Stimulated activated CD4-positive, alpha-beta T cell treated with anti-CD3 and anti-CD28 coated beads, TNF-alpha, amount 100 ng/mL, for 24 hours (primary cell): ENCODE measurements at places on chromosomes 12 and 14.

GRCh38 chr14:39241637-39242036 is 7.9 kb downstream of the MIA2 start:
- no peak for DNase-seq

- no peak for DNase-seq
These were observed 505.0 kb upstream of the FLRT2 start for GRCh38 chr14:85024931-85025330.

- no peak for DNase-seq
These were observed 30.9 kb downstream of the NUBPL start for GRCh38 chr14:31592122-31592521.

- DNase-seq: no peak
These were observed 264.9 kb downstream of the C12orf75 start for GRCh38 chr12:105595440-105595839.

DNA sequence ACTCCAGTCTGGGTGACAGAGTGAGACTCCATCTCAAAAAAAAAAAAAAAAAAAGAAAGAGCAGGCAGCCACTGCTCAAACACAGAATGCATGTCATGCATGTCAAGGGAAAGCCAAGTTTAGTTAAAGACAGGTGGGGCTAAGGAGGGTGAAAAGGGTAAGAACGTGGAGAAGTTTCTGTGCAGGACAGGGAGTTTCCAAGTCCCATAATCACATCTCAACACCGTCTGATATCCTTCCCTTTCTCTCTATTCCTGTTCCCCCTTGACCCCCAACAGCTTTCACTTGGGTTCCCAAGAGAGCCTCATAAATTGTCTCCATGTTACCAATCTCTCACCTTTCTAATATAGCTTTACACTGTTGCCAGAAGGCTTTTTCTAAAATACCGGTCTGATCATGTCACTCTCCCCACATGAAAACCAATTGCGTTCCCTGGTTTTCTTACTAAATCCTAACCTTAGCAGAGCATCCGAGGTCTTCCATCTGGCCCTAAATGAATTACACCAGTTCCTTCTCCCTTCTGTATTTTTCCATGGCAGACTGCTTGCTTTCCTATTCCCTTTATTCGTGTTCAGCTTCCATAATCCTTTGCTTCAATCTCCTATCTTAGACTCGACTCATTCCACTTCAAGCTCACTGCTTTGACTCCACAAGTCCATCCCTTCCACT is 37.0 kb downstream of the LIMA1 start:
- DNase-seq: no peak

DNA sequence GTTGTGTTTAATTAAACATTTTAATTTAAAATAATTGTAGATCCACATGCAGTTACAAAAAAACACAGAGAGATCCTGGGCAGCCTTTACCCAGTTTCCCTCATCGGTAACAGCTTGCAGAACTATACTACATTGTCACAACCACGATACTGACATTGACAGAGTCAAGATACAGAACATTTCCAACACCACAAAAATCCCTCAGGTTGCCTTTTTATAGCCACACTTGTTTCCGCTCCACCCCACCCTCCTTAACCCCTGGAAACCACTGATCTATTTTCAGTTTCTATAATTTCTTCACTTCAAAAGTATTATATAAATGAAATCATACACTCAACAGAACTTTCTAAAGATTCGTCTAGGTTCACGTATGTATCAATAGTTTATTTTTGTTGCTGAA is 458.8 kb upstream of the SOX5 start:
- no peak for DNase-seq

- peak; percentile 45 for DNase-seq
These were observed 22.3 kb upstream of the P2RX7 start for GRCh38 chr12:121110211-121110940.

GRCh38 chr14:96623676-96624484 is 121.7 kb downstream of the PAPOLA start:
- no peak for DNase-seq

DNA sequence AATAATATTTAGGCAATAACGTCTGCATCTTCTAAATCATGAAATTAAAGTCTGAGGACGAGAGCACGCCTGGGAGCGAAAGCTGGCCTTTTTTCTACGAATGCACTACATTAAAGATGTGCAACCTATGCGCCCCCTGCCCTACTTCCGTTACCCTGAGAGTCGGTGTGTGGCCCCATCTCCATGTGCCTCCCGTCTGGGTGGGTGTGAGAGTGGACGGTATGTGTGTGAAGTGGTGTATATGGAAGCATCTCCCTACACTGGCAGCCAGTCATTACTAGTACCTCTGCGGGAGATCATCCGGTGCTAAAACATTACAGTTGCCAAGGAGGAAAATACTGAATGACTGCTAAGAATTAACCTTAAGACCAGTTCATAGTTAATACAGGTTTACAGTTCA is 19.3 kb downstream of the CKB start:
- no peak for DNase-seq

DNA sequence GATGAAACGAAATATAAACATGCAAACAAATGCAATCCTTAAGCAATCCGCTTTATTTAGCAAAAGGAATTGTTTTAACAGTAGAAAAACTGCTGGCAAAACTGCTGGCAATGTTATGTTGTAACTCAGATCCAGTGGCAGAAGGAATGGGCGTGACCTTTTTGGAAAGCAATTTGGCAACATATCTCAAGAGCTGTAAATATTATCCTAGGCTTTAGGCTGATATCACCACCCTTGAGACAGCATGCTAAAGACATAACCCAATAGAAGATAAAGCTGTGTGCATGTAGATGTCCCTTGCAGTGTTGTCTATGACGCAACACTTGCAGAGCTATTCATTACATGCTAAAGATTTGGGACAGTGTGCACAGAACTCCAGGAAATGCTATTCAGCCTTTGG is 138.5 kb downstream of the DICER1 start:
- no peak for DNase-seq

DNA sequence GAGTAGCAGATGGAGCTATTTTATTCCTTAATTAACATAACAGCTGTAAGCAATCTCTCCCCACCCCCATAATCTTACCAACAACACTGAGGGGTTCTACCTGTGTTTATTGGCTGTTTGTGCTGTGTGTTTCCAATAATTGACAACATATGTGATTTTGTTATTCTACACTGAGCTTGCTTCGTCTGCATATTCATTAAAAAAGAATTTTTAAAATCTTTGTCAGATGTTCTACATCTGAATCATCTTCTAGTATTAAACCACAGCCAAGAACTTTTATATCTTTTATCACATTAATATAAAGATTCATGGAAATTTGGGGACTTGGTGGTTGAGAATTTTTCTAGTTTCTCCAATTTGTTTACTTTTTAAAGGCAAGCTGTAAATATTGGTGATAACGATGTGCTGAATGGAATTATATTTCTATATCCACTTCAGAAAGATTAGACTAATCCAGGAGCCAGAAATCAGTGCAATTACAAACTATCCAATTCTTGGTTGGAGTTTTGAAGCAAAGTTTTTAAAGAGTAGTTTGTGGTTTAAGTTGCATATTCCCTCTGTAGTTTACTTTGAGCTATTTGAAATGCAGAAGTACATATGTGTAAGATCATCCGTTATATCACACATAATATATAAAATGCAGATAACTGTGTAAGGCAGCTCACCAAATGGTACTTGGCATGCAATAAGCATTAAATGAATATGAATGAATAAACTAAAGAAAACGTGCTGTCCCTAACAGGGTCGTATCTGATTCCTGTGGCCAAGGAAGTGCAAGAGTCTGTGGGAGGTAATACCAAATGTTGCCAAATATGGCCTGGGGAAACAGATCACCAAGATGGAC is 206.9 kb downstream of the PELI2 start:
- no peak for DNase-seq

DNA sequence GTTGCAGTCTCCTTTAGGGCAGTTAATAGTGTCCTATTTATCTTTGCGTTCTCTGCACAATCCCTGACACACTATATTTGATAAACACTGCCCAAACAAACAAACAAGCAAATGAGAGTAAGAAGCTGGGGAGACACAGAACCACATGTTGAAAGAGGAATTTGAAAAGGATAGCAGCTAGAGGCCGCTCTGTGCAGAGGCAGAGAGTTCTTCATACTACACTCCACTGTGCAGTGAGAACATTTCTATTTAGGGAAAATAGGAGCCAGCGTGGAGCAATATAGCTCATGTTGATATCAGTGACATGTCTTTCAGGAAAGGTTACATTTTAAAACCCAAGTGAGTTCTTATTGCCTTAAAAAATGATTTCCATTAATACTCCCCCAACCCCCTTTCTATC is 140.3 kb upstream of the SEL1L start:
- no peak for DNase-seq

DNA sequence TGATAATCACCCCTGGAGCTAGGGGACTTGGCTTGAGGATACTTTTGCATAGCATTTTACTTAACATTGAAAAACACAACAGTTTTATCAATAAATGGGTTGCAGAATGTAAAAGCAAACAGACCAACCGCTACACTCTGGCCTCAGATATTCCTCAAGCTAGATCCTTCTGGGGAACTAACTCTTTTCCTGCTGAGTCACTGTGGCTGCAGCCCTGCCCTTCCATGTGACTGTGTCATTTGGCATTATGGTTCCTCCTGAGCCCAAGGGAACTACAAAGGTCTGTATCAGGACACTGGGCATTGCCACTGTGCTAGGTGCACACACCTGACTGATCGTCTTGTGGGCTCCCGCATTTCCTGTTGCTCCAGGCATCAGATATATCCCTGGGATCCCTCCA is 56.6 kb downstream of the TTC9 start:
- no peak for DNase-seq

GRCh38 chr12:108793756-108794441 is 62.6 kb upstream of the CORO1C start:
- no peak for DNase-seq
